ENCODE measurements at places on chromosomes 2 and 18.

- DNase-seq: no peak
Measured at GRCh38 chr2:53672881-53673522, 94.6 kb upstream of the CHAC2 start.

DNA sequence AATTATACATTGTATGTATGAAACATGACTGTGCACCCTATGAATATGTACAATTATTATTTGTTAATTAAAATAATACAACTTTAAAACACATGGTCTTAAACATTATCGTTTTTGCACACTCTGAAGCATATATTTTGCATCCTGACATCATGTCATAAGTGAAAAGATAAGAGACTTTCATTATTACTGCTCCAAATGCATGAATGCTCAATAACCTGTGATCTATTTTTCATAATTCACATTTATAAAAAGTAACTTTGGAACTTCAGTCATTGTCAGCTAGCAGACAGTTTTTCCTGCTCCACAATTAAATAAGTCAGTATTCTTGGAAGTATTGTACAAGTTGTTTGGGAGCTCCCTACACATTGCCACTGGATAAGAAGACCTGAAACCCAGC, 1.3 kb upstream of the ITPRIPL1 start:
- DNase-seq: no peak

GRCh38 chr2:151498178-151498577, 88.5 kb downstream of the RIF1 start:
- no peak for DNase-seq

DNA sequence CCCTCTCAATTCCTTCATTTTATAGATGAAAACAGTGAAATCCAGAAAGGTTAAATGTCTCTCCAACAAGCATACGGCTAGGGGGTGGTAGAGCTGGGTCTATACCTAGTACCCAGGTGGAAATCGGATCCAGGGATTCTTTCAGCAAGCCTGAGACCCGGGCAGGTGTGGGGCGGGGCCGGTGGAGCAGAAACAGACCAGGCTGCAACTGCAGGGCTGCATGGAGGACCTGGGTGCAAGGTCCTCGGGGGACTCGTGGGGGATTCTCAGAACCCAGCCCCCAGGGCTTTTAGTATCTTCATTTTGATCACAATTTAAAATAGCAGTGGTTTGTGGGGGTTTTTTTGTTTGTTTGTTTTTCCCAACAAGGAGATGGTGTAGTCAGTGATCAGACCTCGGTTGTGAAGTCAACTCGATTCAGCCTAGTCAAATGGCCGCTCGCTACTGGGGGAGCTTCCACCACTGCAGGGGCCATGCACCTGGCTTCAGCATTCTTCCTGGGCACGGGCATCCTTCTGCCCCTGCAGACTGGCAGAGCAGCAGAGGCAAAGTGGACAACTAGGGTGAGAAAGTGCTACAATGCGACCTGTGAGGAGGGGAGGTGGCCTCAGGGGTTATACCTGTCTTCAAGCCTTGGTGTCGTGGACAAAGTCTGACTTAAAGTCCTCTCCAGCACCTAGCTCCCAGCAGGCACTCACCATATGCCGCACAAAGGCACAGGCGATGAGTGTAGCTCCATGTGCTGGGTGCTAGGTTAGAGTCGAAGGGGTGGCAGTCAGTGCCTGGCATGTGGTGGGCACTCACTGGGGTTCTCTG, 46.3 kb downstream of the GORASP2 start:
- DNase-seq: no peak

- DNase-seq: no peak
Measured at GRCh38 chr18:22106536-22107292, 62.7 kb upstream of the GATA6 start.

GRCh38 chr2:11862049-11862448, 115.6 kb downstream of the LPIN1 start:
- no peak for DNase-seq

- DNase-seq: no peak
Measured at GRCh38 chr18:51092117-51092516, 62.1 kb downstream of the SMAD4 start.

- no peak for DNase-seq
Measured at GRCh38 chr2:180781276-180781675, 199.1 kb upstream of the UBE2E3 start.

- DNase-seq: no peak
Measured at GRCh38 chr2:29528891-29529520, 392.4 kb downstream of the ALK start.

GRCh38 chr2:224449212-224450147, 47.6 kb upstream of the FAM124B start:
- no peak for DNase-seq

DNA sequence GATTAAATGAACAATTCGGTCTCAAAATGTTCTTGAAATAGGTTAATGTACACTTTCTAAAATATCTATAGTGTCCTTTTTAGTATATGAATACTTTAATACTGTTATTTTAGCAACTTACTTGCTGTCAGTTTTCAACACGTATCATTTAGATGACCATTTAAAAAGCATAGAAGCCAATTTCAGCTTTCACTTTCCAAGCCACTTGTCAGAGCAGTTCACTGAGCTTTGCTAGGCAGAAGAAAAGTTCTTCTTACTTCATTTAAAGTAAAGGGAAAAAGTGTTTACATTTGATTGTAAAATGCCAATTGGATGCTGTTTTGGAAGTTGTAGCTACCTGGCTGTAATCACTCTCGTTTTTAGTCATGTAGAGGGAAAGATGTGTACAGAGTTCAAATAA, 126.0 kb downstream of the KCNH7 start:
- DNase-seq: no peak

DNA sequence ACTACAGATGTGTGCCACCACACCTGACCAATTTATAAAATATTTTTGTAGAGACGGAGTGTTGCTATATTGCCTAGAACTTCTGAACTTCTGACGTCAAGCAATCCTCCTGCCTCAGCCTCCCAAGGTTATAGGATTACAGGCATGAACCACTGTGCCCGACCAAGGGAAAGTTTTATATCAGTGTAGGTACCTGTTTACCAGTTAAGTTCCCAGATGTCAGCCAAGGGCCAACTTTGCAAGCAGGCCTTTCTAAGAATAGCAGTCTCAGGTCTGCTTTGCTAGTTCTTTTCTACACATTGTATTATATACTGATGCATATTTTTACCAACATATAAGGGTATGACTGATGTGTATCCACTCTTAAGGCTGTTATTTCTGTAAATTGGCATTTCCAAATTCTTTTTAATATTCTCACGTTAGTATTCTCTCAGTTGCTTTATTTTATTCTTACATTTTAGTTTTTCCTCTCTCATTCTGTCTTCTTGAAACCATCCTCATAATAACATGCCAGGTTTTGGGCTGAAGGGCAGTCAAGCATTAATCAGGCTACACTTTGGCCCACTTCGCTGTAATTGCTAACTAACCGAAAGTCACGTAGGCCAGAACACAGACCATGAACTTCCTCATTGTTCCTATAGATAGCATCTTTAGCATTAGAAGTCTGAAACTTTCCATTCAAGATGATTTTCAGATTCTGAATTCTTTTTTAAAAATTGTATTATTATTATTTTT, 25.0 kb upstream of the CXXC1 start:
- DNase-seq: no peak

DNA sequence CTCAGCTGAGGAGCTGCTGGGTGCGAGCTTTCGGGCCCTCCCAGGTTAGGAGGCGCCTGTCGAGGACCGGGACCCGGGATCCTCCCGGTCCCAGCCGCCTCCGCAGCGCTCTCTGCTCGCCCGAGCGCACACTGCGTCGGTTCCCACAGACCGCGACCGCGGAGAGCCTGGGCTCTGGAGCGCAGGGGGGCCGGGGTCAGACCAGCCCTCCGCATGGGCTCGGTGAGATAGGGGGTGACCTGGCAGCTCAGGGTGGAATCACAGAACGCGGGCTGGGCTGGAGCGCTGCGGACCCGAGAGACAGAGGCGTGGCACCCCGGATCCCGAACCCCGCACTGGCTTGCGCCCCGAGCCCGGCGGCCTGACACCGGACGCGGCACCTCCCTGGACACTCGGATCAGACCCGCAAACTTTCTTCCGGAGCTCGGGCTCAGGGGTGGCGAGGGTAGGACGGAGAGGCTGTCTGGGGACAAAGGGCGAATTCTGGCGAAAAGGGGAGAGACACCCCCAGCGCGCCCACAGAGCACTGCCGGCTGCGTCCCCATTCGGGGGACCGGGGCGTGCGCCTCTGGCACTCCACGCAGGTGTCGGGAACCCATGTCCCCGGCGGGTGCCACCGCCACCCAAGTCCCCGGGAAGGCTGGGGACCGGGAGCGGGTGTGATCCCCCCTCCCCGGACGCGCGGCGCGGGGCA, 612 bp downstream of the DIPK1C start:
- DNase-seq: no peak

GRCh38 chr18:58402247-58402646, 226.6 kb downstream of the ALPK2 start:
- DNase-seq: no peak

DNA sequence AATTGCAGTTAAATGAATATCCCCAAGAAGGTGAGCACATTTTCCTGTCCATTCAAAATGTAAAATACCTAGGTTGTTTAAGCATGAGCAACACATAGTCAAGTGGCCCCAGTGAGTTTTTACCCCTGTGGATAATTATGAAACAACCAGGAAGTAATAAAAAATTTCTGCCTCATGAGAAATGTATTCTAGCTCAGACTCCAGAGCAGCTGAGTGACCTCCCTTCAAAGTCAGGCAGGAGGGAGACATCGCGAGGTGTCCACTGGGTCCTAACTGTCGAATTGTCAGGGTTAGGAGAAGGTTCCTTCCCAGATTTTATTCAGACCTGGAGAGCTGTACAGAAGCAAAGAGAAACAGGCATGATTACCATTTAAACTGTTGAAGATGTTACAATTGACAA, 416.6 kb upstream of the SMIM21 start:
- no peak for DNase-seq

GRCh38 chr2:60053791-60054190, 499.7 kb downstream of the BCL11A start:
- no peak for DNase-seq

GRCh38 chr2:221911890-221912289, 339.8 kb upstream of the EPHA4 start:
- no peak for DNase-seq

DNA sequence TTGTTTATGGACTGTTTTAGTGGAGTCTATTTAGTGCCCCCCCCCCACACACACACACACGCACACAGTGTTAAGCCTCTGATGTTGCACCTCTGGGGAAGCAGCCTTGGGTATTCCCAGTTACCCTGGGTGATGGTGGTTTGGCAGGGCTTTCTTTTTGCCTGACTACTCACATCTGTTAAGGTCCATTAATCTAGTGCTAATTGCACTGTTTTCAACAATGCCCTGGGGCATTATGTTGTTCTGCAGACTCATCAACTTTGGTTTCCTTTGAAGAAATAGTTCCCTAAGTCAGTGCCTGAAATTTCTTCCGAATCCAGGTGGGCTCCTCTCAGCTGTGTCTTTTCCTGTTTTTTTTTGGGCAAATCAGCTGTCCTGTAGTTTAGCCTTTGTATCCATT, 34.7 kb downstream of the SPOPL start:
- no peak for DNase-seq

DNA sequence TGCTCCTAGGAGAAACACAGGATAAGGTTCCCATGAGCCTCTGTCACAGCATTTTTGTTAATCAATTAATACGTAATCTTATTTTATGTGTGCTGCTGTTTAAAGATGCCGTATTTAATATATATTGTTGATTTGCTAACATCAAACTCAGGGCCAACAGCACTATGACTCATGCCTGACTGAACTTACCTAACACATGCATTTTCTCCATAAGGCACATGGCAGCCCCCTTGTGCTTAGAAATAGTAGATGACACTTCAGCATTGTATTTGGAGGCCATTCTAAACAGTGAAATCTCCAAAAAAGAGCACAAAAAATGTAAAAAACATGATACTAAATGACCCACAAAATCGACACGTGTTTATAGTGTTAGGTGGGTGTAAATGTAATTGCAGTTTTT, 314.8 kb downstream of the MYCN start:
- DNase-seq: no peak

DNA sequence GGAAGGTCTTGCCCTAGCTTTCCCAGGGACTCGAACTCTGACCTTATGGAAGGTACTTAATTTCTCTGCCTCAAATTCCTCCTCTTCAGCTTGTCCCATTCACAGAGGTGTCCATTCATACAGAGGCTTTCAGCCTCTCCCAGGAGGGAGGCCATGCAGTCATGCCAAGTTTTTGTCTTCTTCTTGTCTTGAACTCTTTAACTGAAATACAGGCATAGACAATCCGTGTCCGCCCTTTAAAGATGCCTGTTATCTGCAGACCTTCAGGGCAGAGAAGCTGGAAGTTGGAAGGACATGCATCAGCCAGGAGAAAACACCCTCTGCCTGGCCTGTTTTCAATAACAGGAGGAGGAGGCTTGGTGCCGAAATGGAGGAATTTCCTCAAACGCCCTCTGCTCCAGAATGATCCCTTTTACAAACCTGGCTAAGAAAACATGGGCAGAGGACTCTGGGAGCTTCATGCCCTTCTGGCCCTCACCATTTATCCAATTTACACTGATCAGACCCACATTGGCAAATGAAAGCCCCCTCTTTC, 308.3 kb downstream of the MYCN start:
- no peak for DNase-seq

- DNase-seq: no peak
Measured at GRCh38 chr2:49913025-49913424, 758.7 kb upstream of the FSHR start.

DNA sequence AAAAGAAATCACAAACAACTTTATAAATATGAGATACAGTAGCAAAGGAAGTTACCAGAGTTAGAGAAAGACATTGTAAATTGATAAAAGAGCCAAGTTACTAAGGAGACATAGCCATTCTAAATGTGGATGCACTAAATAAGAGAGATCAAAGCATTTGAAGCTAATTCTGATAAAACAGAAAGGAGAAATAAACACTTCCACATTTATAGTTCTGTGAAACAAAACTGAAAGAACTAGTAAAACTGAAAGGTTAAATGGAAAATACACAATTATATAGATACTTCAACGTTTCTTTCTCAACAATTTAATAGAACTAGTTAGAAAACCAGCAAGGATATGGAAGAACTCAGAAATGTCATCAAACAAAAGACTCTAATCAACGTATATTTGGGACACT, 309.0 kb upstream of the CDH2 start:
- DNase-seq: no peak

- DNase-seq: no peak
Measured at GRCh38 chr2:10785260-10785659, 27.3 kb downstream of the PDIA6 start.

- DNase-seq: no peak
Measured at GRCh38 chr2:240956171-240956934, 42.1 kb upstream of the SNED1 start.

DNA sequence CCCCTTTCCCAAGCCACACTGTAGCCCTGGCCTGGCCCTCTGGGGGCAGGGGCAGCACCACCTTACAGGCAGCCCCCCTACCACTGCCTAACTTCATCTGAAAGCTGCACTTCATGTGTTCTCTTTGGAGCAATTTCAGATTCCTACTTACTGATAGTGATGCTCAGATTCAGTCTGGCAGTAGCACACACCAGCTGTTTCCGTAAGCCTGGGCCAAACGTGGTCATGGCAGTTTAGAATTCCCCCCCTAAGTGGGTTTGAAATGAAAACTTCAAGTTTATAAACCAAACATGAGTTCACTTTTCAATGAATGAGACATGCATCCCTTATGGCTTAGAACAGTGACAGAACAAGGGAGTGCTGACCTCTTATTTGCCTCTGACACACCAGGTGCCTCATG, 29.4 kb downstream of the GDF7 start:
- no peak for DNase-seq

- DNase-seq: no peak
Measured at GRCh38 chr18:49610022-49610445, 48.2 kb downstream of the LIPG start.

GRCh38 chr2:132253496-132254305, 91.9 kb upstream of the ANKRD30BL start:
- no peak for DNase-seq

- no peak for DNase-seq
Measured at GRCh38 chr2:133718688-133719201, 150.5 kb upstream of the NCKAP5 start.

All from effector CD8-positive, alpha-beta T cell (primary cell).